CD4-positive, alpha-beta T cell treated with Interleukin-17A for 1 hour (primary cell): ENCODE measurements at places on chromosomes 1 and 21.

GRCh38 chr21:35616090-35616489, 444.2 kb downstream of the SETD4 start:
- DNase-seq, result peak; percentile 7

DNA sequence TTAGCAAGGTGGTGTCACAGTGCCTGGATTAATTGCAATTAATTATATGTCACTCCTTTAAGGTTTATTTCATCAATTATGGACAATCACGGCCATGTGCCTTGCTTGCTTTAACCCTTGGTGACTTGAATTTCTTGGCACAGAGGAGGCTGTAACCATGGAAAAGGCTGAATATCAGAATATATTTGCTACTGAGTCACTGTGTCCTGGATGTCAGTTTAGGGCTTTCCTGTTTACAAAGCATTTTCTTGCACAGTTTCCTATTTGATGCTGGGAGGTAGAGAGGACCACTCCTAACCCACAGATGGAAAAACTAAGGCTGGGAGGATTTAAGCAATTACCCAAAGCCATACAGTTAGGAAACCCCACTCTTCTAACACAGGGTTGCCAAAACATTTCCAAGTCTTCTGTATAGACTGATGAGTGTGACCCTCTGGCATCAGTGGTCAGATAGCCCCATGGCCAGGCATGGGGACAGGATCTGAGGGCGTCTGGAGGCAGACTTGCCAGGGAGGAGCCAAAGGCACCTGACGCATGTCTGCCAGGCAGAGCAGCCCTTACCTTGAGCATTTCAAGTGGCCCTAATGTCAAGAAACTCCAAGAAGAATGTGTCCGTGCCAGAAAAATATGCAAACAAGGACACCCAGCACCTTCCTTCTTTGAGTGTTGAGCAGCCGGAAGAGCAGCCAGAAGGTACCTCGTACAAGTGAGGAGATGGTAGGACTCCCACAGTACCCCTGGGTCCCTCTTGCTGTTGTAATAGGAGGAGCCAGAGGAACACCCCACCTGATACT, 34.4 kb downstream of the KCNN3 start:
- DNase-seq, result no peak

DNA sequence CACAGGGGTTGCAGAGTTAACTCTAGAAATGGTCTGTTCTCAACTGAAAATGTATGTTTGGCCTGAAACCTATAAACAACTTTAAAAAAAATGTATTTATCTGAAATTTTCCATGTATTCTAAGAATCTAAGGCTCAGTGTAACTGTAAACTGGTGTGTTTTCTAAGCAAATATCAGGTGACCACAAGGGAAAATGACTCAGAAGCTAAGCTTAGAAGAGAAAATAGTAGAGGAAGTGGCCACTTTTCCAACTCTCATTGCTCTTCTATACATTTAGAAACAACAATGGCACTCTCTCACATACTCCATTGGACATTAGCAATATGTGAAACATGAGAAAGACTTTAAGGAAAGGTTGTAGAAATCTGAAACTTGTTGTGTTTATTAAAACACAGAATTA, 7.5 kb downstream of the TNFSF18 start:
- DNase-seq, result no peak

- peak; percentile 26 for DNase-seq
Measured at GRCh38 chr1:58986996-58987767, 203.3 kb upstream of the JUN start.

- DNase-seq, result no peak
Measured at GRCh38 chr1:63868268-63868781, 94.5 kb downstream of the ROR1 start.

- DNase-seq, result no peak
Measured at GRCh38 chr1:174858301-174858700, 141.4 kb upstream of the CACYBP start.

DNA sequence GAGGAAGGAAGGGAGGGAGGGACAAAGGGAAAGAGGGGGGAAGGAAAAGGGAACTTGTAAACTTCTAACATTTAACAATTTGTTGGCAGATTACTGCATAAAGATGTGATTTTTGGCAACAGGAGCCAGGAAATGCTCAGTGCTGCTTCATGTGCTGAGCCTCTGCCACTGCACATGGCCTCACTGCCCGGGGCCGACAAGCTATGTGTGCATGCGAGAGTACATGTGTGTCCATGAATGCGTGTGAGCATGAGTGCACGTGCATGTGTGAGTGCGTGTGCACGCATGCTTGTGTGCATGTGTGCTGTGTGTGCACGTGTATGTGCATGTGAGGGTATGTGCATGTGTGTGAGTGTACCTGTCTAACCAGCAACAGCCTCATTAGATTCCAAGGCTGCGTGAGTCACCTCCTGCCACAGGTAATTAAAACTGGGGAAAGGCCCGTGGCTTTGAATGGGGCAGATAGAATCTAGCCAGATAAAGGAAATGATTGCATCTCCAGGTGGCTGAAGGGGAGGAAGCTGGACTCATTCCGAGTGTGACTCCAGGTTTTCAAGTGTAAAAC, 41.4 kb upstream of the TSPEAR start:
- DNase-seq, result no peak

DNA sequence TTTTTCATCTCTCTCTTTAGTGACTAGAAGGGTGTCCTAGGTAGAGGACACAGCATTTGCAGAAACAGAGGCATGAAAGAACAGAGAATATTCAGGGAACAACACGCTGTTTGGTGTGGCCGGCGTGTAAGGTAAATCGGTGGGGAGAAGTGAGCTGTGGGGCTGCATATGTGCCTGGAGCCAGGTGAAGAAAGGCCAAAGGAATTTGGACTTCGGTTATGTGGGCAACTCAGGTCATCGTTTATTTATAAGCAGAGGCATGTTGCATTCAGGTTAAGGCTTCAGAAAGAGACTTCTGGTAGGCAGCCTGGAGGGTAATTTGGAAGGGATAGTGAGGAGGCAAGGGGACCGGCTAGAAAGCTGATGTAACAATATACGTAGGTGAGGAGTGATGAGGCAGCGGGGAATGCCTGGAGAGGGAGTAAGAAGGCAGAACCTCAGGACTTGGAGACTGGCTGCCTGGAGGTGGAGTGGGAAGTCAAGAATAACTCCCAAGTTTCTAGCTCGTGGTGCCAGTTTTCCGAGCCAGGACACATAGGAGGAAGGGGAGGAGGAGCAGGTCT, 64.1 kb upstream of the ACOT11 start:
- no peak for DNase-seq

- DNase-seq, result no peak
Measured at GRCh38 chr1:198168227-198168626, 11.4 kb downstream of the NEK7 start.

DNA sequence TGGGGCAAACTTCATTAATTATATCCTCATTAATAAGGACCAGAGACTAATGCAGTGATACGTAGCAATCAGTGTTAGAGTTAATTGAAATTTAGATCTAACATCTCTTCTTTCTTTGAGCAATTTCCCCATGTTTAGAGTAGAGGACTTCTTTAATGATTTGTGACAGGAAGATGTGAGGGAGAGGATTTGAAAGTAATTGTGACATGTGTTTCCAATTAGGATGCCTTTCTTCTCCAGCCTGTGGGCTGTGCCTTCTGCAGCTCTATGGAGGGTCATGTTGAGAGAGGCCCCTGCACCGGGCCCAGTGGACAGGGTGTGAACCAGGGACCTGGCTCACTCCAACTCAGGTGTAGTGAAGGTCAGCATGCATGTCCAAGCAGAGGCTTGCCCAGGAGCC, 103.0 kb downstream of the GREM2 start:
- no peak for DNase-seq

GRCh38 chr1:21622466-21623315, 46.5 kb downstream of the RAP1GAP start:
- peak; percentile 40 for DNase-seq

DNA sequence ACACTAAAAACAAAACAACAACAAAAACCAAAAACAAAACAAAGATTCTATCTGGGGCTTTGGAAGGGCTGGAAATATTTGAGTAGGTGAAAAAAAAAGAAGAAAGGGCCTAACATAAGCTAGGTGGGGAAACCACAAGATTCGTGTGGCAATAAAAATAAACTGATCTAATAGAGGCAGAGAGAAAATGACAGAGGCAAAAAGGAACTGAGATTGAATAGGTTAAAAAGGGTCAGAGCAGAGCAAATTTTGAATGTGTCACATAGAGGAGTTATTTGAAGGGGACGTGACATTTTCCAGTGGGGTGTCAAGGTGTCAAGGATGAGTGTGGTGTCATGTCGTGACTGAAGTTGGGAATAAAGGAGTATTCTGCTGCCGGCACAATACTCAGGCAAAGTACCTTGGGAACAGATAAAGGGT, 65.2 kb upstream of the RALGPS2 start:
- no peak for DNase-seq

DNA sequence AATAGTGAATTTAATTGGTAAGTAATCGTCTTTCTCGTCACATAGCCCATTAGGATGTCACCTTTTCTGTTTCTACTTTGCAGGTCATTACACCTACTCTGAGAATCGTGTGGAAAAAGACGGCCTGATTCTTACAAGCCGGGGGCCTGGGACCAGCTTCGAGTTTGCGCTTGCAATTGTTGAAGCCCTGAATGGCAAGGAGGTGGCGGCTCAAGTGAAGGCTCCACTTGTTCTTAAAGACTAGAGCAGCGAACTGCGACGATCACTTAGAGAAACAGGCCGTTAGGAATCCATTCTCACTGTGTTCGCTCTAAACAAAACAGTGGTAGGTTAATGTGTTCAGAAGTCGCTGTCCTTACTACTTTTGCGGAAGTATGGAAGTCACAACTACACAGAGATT, 23.3 kb downstream of the PARK7 start:
- no peak for DNase-seq

DNA sequence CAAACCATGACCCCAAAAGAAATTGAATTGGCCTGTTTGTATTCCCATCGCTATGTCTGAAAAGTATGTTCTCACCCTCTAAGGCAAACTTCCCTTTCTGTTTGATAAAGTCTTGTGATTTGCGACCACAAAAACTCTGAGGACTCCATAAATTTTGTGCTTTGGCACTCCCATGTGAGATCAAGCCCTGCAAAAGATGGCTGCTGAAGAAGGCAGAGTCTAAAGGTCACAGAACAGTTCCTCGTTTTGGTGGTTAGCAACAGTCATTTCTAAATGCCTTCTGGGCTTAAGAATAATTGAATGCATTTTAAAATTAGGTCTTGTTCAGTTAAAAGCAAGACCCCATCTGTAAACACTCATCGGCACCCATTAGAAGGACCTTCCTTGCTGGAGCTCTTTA, 441.6 kb downstream of the OMA1 start:
- DNase-seq, result no peak

DNA sequence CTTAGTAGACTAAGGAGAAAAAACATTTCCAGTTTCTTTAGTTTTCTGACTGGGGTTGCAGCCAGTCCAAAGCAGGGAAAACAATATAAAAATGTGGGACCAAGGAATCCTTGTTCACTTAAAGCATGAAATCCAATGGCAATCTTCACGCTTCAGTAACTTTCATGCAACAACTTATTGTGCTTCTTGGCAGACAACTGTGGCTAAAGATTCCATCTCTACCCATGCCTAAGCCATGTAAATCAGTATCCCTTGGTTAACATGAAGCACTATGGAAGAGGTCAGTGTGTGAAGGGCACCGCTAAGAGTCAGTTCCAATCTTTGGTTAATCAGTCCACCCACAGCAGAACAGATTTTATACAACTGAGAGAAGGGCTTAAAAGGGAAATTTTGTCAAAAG, 201.8 kb upstream of the GREM2 start:
- no peak for DNase-seq

DNA sequence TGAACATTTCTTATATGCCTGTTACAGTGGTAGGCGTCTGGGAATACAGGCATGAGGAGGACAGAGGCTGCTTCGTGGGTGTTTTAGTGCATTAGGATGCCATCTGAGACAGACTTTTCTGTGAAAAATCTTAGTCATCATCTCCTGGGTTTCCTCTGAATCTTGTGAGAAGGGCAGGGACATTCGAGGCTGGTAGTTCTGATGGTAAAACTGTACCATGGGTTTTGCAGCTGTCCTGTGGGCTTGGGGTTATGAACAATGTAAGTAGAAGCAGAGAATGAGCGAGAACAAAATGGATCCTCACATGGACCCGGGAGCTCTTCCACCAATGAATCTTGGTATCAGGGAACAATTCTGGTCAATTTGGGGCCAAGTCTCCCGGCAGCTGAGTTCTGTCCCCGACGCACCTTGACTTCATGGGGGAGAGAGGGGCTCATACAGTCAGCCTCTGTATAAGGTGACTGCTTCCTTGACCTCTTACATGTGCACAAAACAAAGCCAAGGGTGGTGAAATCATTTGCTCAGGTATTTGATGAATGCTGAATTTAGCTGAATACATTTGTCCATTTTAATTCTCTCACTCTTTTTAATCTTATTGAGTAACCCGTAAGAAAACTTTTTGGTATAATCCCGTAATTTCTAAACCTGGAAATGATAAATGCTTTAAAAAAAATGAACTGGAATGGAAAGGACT, 63.6 kb upstream of the ERRFI1 start:
- no peak for DNase-seq

- DNase-seq, result no peak
Measured at GRCh38 chr1:114355240-114355639, 155.8 kb downstream of the TRIM33 start.

GRCh38 chr1:208107425-208108212, 136.6 kb downstream of the PLXNA2 start:
- DNase-seq, result no peak

GRCh38 chr21:14863745-14864210, 201.0 kb downstream of the NRIP1 start:
- DNase-seq, result no peak

GRCh38 chr1:6179564-6180175, 451 bp downstream of the CHD5 start:
- no peak for DNase-seq

DNA sequence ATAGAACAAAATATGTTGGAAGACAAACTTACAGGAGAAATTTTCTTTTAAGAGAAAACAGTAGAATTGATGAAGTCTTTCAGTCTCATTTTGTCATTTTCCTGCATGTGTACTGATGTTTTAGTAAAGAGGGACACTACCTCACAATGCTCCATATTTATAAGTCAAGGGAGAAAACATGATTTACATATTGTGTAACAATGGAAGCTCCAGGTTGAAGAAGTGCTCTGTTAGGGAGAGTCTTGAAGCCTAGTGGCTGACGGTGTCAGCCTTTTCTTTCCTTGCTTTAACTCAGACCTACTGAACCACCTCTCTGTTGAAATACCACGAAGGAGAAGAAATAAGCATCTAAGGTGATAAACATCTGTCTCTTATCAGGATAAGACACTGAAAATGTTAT, 75.0 kb downstream of the C4BPA start:
- no peak for DNase-seq

DNA sequence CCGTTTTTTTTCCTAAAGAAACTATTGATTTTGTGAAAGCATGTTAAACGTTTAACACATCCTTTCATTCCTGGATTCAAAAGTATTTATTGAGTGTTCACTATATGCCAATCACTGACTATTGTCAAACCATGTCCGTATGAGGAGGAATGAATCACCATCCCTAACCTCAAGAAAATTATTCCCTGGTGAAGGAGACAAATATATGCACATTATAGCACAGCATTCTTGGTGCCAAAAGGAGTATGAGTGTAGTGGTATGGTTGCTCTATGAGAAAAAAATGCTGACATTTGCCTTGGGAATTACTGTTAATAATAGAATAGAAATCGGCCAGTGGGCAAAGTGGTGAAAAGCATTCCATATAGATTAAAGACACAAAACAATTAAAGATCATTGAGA, 1390.1 kb downstream of the MRPL39 start:
- no peak for DNase-seq

GRCh38 chr1:238701024-238701423, 685.3 kb upstream of the CHRM3 start:
- no peak for DNase-seq
